ENCODE measurements at places on chromosomes 7 and 10. TPM values are rescaled to one million over a fixed set of nuclear protein-coding genes. Genes with fewer than 3 reads are reported as not detected.

Gene TWIST1
- 0.86 TPM for total RNA-seq

Gene SDK1
- 0.05 TPM for total RNA-seq

Gene EBF3
- 0.12 TPM for total RNA-seq

Gene FEZF1
- 0.37 TPM for total RNA-seq

Gene GIMAP1
- total RNA-seq, result 0.10 TPM

Gene ANK3
- total RNA-seq, result 15.3 TPM
